CD4-positive, alpha-beta T cell treated with Interleukin-6 at 100 ng/mL for 8 hours (primary cell): ENCODE measurements at places on chromosomes 3 and 15.

DNA sequence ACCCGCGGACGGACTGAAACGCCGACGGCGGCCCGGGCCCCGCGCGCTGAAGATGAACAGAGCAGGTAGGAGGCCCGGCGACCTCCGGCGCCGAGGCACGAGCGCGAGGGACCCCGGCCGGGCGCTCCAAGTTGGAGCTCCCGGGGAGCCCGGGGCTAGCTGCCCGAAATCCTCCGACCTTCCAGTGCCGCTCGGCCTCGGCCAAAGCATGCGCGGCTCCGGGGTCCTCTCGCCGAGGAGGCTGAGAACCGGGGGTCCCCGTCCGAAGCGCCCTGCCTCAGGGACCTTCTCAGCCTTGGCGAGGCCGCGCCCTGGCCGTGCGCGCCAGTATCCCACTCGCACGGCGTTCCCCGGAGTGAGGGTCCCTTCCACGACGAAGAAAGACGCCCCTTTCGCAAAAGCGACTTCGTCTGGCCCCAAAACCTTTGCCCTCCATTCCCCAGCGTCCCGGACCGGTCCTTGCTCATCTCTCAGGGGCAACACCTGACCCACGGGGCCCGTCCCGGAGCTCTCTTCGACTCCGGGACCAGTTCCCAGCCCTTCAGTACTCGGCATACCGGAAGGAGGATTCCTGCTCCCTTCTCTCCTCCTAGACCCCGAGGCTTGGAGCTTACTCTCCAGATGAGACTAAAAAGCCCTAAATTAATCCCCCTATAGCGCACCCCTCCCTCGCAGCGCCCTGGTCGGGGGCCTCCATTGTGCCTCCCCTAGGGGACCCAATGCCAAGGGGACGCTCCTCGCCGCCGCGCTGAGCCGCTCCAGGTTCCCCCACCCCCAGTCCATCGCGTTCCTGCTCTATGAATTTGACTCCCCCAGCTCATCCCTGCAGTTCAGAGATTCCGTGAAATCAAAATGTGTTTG lies 7.7 kb upstream of the FGD5 start:
- no peak for DNase-seq

- no peak for DNase-seq
Observed at GRCh38 chr3:10957976-10958749, 34.4 kb upstream of the SLC6A1 start.

GRCh38 chr15:82829234-82829633 lies 19.8 kb downstream of the WHAMM start:
- DNase-seq, result no peak

DNA sequence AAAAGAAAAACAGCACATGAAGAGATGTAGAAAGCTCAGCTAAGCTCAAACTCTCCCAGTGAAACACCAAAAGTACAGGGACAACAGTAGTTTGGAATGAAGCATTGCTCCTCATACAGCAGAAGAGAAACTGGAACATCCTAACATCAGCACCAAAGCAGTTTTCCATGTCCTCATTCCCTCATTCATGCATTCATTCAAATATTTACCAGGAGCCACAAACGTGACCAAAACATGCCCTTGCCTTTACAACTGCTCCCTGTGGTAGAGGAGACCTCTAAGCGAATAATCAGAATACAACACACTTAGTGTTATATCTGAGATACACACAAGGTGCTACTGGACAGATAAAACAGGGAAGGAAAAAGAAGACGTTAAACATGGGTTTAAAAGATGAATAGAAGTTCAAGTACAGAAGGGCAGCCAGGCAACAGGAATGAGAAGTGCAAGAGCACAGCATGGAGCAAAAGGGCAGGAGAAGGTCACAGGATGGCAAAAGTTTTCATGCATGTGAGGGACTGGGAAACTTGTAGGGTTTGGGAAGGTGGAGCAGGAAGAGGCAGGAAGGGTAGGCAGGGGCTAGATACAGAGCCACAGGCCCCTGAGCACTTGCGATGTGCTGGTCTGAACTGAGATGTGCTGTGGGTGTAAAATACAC lies 58.5 kb upstream of the LMCD1 start:
- no peak for DNase-seq

GRCh38 chr3:138007898-138008297 lies 2.1 kb upstream of the CLDN18 start:
- no peak for DNase-seq

DNA sequence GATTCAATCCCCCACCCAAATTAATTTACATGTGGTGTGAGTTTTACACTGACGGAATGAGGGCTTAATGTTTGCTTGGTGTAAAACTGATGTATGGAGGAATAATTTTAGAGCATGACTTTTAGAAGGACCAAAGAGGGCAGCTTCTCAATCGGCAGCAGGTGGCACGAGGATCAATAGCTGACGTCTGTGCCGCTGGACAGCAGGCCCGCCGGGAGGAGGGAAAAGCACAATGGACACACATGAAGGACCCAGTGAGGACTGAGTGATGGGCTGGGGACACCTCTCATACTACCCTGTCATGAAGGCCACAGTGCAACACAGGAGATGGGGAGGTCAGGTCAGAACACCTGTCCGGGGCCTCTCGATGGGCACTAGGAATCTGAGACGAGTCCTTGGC lies 61.4 kb upstream of the NSMCE3 start:
- DNase-seq, result no peak

GRCh38 chr15:89777073-89777751 lies 1.1 kb downstream of the MESP2 start:
- DNase-seq, result no peak

DNA sequence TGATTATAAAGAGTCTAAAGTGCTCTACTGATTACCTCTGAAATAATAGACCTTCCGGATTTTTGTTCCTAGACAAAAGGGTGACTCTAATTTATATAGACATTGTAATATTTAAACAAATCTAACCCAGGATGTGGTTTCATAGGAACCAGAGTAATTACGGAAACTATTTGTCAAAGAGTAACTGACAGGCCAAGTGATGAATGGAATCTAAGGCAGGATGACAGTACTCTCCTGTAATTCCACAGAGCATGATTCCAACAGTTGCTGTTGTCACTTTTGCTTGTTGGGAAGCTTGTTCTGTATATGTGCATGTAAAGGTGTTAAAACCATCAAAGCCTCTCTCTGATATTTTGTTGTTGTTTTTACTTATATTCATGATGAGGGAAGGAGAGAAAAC lies 1141.0 kb downstream of the IGSF11 start:
- no peak for DNase-seq

DNA sequence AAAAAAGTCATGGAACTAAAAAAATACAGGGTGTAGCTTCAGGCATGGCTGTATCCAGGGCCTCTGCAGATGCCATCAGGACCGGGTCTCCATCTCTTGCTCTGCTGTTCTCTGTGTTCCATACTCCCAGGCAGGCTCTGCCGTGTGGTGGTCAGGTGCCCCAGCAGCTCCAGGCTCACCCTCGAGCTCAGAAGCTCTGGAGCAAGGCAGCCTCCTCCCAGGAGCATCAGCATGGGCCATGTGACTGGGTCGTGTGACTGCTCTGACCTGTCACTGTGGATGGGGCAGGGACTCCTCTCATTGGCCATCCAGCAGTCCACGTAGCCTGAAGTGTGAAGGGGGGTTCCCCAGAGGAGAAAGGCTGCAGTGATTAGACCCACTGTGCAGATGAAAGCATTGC lies 8.5 kb downstream of the FBLN2 start:
- DNase-seq, result no peak

GRCh38 chr15:40247406-40247971 lies 8.6 kb downstream of the PAK6 start:
- no peak for DNase-seq

- DNase-seq, result no peak
Observed at GRCh38 chr3:147391781-147392624, 14.3 kb downstream of the ZIC4 start.

GRCh38 chr15:100073982-100074381 lies 267.8 kb downstream of the ADAMTS17 start:
- DNase-seq, result no peak

- no peak for DNase-seq
Observed at GRCh38 chr15:39479911-39480310, 101.0 kb upstream of the THBS1 start.

- no peak for DNase-seq
Observed at GRCh38 chr15:80990955-80991354, 1.3 kb upstream of the MESD start.

- DNase-seq, result no peak
Observed at GRCh38 chr3:7447197-7447769, 586.4 kb downstream of the GRM7 start.

DNA sequence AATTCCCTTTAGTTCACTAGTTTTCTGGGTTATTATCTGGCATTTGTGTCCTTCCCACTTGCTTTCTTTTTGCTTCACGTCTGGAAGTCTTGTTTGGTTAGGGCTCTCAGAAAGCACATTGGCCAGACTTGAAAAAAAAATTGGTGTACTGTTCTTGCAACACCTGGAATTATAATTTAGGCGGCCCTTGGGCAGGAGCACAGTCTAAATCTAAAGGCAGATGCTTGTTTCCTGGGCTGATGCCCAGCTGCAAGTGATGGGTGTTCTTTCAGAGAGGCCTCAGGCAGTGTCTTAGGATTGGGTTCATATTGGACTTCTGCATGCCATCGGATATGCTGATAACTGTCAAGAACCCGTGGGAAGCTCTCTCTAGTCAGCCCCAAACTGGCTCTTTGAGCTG lies 521.5 kb downstream of the PDCD6IP start:
- DNase-seq, result no peak

- no peak for DNase-seq
Observed at GRCh38 chr3:14319654-14320182, 82.7 kb upstream of the SLC6A6 start.

DNA sequence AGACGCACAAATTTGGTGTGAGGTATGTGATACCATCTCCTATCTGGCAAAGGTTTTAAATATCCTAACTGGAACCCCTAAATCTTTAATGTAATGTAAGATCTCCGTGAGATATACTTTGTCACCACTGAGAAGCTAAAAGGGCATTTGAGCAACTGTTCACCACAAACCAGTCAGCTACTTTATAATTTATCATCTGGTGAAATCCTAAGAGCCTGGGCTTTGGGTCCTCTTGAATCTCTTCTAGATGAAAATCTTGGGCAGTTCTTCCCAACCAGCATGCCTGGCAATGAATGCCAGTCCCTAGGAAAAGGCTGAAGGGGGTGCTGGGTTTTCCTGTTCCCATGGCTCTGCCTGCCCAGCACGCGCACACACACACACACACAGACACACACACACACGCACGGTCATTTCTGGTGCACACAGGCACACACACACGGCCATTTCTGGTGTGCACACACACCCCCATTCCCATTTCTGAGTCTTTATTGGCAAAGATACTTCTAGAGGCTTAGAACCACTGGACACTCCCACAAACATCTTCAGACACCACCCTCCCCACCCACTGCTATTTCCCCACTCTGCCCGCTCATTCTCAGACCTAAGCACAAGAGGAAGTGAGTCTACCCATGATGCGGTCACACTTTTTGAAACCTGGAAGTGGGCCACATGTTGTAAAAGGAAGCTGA lies 72.6 kb downstream of the MYO1E start:
- DNase-seq, result peak; percentile 71

DNA sequence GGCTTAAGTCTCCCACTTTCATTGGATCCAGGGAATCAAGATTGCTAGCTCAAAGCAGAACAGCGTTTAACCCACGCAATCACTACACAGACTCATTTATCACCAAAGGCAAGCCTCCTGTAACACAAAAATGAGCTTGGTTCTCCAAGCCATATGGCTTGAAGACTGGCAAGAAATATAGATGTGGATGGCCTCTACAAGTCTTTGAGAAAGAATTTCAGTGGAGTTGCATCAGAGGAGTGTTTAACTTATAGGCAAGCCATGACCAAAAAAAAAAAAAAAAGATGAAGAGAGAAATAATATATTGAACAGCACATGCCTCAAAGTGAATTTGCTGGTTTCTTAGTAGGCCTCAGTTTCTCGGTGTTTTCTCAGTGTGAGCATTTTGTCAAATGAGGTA lies 27.3 kb downstream of the PDZRN3 start:
- DNase-seq, result no peak

- no peak for DNase-seq
Observed at GRCh38 chr15:22979238-22980188, 655 bp downstream of the CYFIP1 start.

- DNase-seq, result no peak
Observed at GRCh38 chr3:100125161-100125938, 11.0 kb upstream of the FILIP1L start.

DNA sequence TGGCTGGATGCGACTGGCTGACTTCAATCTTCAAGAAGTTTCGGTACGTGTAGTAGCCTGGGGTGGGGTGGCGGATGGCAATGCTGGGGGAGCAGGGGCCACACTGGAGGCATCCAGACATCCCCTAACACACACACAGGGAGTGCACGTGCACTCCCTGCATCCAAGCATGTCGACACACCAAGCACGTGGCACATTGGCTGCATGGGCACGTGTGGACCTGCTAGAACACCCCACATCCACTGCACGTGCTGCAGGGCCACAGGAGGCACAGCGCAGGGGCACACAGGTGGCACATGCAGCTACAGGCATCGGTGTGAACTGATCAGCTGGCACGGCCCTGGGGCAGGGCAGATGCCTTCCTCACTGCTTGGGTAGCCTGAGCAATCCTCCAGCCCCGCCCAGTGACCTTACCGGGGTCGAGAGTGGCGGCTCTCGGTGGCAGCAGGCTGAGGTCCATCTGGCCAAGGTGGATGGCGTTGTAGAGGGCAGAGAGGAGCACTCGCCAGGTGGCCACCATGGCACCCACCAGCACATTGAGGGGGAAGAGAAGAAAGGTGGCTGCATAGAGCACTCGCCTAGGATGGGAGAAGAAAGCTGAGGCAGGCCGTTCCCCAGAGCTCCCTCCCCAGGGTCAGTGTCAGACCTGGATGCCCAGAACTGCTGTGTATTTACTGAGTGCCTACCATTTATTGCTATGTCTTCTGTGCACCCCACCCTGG lies 7.5 kb downstream of the ISLR start:
- DNase-seq, result no peak

GRCh38 chr15:66067687-66068086 lies 185.9 kb downstream of the MEGF11 start:
- DNase-seq, result no peak

DNA sequence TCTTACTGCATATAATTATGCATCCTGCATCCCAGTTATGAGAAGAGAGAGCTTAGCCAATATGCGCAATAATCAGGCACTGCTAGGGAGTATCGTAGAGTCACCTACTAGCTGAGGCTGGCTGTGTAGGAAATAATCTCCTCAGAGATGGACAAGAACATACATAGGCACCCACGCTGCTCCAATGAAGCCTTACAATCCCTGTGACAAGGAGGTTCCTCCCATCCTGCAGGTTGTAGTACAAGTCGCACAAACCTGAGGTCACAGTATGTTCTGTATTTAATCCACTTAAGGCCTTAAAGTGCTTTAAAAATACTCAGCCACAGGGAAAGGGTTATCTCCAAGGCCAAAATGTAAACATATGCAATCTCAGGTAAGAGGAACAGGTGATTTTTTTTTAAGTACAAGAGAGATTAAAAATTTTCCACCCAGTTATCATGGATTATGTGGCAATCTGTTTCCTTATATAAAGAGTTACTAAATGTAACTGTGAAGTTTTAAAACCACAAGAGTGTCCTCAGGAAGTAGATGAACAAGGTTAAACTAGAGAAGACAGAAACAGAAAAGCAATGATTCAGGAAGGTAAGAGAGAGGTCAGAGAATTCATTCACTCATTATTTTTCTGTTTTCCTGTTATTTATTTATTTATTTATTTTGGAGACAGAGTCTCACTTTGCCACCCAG lies 7.5 kb upstream of the COLQ start:
- no peak for DNase-seq
